Suppressor macrophage (primary cell): ENCODE measurements at places on chromosomes 1 and 21.
A peak's percentile ranks its signal among the peaks of the same experiment; 100 is the strongest.

DNA sequence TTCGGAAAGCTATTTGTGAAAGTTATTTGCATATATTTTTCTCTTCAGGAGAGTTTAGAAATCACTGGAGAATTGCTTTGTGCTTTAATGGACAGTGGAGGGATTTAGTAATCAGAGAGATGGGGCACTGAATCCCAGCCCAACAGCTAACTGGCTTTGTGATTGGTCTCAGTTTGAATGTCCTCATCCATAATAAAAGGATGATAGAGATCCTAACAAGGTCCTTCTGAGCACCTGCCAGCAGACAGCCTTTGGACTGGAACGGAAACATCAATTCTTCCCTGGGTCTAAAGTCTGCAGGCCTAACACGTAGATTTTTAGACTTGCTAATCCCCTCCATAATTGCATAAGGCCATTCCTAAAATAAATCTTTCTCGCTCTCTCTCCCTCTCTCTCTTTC is 112.0 kb upstream of the ADAMTS5 start:
- DNase-seq = no peak

- DNase-seq = no peak
Observed at GRCh38 chr21:41866274-41866809, 12.8 kb downstream of the PRDM15 start.

GRCh38 chr1:38183096-38183495 is 136.5 kb upstream of the POU3F1 start:
- DNase-seq = no peak

DNA sequence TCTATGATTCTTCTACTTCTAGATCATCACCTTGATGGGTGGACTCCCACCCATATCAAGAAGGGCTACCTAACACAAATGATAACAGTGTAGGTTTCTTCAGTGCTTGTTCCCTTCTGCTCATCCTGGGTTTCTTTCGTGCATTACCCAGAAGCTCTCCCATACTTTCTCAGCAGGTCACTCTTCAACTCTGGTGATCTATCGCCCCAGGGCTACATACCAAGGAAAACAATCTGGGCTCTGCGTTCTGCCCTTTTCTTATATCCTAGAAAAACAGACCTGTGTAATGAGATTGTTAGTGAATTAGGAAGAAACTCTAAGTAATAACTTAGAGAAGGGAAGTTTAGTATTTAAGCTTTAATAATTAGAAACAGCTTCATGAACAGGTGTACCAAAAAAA is 370.6 kb upstream of the SPAG17 start:
- no peak for DNase-seq

DNA sequence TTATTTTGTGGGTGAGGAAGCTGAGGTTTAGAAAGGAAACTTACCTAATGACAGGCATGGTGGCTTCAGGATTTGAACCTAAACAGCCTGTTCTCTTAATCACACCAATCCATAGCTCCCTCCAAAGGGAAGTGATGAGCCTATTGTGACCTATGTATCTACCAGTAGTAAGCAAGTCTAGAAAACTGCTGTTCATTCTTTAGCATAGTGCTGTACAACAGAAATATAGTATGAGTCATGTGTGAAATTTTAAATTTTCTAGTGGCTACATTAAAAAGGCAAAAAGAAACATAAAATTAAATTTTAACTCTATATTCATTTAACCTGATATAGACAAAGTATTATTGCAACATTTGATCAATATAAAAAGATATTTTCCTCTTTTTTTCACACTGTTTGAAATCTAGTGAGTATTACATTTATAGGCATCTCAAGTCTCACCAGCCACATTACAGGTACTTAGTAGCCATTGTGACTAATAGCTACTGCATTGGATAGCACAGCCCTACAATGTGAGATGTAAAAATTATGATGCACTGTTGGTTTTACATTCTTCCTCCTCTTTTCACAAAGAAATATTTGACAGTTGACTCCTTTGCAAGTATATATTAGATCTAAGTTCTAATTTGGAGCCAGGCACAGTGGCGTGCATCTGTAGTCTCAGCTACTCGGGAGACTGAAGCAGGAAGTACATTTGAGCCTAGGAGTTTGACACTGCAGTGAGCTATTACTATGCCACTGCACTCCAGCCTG is 16.6 kb downstream of the IPO9 start:
- DNase-seq = no peak

DNA sequence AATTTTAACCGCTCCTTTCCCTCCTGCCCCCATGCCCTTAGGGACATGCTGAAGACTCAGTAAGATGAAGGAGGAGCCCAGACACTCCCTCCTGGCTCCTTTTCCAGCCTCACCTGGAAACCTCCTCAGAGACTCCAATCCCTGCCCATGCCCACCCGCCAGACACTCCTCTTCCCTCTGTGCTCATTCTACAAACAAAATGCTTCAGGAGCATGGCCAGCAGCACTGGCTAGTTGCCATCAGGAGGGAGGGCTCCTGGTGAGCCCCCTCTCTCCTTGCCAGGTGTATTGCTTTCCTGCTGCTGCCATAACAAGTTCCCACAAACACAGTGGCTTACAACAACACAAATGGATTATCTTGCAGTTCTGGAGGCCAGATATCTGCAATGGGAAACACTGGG is 126.1 kb downstream of the PSMG1 start:
- DNase-seq = no peak

DNA sequence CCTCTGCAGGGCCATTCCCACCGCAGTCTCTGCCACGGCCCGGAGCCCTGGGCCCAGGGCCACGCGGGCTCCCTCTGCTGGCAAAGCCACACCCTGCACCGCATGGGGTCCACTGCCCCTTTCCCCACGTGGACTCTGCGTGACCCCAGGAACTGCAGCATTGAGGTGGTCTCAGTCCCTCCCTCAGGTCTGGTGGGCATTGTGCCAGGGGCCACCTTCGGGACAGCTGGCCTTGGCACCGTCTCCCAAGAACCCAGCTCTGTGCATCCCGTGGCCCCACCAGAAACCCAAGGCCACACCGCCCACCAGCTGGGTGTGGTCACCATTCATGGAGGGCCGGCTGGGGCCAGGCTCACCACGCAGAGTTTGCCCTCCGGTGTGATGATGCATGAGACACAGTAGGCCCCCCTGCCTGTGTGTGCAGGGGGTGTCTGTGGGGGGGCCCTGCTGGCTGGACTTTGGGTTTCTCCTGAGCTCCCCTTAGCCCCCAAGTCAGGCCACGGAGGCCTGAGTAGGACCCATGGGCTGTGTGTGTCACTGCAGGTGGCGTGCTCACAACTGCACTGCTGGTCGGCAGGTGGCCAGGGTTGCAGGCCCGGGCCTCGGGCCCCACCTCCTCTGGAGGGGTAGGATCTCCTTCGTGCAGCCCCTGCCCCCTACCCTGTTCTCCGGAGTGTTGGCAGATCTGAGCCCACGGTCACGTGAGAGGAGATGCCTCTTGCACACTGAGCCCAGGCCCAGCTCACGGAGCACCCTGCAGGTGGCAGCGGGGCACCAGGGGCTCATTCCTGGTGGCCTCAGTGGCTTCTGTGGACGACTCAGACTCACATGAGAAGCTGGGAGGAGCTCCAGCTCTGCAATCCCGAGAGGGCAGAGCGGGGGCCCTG is 5.8 kb downstream of the VWA1 start:
- peak; percentile 85 for DNase-seq
